Left kidney (tissue), 8 donors: ENCODE measurements at places on chromosomes 11 and 22. TPM values are rescaled to one million over a fixed set of nuclear protein-coding genes. Genes with fewer than 3 reads are reported as not detected.

DNA sequence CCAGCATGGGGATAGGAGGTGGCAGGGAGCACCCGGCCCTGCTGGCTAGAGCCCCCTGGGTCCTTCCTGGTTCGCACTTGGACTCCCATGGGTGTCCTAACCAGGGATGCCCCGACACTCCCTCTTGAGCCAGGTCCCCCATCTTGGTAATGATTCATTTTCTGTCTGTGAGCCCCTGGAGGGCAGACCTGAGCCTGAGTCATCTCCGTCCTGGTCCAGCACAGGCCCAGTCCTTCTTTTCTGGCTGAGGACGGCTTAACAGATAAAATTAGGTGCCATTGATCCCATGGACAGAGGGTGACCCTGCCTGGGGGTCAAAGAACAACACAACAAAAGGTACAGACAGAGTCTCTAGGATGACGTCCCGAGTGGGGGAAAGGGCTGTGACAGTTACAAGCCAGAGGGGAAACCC, 3.5 kb downstream of the RHOD start:
- DNase-seq = no peak

The ZP1 gene
- 0.30 TPM for polyA plus RNA-seq

DNA sequence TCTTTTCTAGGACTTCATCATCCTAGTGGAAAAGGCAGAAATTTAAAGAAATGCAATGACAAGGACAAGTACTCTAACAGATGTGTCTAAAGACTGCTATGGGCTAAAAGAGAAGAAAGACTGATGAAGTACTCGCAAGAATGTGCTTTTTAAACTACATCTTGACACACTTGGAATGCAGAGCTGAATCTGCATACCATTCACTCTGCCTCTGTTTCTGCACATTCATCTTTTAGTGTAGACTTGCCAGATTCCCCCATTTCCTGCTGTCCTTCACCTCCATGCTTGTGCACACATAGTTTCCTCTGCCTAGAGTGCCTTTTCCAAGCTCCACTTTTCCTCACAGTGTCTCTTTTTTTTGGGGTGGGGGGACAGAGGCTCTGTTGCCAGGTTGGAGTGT, 239.0 kb upstream of the CCDC179 start:
- DNase-seq = no peak

DNA sequence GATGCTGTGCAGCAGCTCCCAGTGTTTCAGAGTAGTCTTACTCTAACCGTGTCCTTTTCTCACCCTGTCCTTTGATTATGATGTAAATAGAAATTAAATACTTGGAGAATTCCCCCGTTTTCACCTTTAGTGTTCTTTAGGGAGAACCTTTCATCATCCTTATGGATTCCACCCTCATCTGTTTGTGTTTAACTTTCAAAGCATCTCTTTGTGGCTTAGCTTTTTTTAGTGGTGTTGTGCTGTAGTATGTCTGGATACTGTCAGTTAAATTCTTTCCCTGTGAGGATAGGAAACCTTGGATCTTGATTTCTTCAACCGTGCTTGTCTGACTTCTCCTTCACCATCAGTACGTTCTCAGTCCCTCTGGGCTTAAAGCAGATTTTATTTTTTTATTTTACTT, 48.5 kb downstream of the PPP6R3 start:
- no peak for DNase-seq

The OOSP4A gene
- 0.33 TPM for polyA plus RNA-seq

- no peak for DNase-seq
Observed at GRCh38 chr11:61783717-61784505, 8.5 kb downstream of the TMEM258 start.

- no peak for DNase-seq
Observed at GRCh38 chr11:44952082-44952481, 1.4 kb upstream of the TP53I11 start.

DNA sequence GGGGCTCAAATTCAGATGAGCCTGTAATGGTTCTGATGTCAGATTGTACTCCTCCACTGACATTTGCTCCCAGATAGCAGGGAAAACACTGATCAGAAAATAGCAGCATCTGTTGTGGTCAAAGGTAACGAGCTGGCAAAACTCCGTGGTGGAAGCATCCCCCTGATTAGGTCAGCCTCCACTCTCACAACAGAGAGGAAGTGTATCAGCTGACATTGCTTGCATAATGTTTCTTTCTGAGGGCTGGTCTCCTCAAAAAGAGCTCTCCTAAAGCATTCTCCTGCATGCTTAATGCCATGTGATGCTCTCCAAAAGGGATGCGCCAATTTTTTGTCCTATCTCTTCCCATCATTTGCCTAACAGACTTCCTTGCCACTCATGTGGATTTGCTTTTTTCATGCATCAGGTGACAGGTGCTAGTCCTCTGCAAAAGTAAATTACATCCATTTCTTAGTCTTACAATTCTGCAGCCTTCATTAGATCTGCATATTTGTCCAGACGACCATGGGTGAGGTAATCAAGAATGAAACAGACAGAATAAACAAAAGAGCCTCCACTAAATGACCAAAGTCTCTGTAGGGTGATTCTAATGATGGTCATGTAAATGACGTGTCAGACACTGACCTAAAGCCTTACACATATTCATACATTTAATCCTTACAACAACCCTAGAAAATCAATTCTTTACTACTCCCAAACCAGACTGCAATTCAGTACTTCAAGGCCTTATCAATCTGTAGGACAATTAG, 6.4 kb upstream of the TENM4 start:
- no peak for DNase-seq

- DNase-seq = no peak
Observed at GRCh38 chr11:133981156-133981555, 24.4 kb upstream of the IGSF9B start.

- DNase-seq = no peak
Observed at GRCh38 chr11:75601494-75601893, 39.4 kb downstream of the SERPINH1 start.

DNA sequence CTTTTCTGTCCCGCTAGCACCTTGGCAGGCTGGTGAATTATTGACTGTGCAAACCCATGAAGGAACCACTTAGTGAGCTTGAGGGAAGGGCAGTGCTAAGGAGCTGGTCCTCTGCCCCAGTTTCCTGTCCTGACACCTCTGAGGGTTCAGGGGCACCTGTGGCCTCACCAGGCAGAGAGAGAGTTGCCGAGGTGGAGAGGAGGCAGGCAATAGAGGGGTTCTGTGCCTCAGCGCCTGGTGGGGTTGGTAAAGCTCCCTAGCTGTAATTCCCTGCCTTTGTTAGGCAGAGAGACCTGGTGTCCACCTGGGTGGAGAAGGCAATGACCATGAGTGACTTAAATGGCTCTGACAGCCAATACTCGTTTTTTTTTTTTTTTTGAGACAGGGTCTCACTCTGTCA, 36.3 kb downstream of the YWHAH start:
- no peak for DNase-seq

DNA sequence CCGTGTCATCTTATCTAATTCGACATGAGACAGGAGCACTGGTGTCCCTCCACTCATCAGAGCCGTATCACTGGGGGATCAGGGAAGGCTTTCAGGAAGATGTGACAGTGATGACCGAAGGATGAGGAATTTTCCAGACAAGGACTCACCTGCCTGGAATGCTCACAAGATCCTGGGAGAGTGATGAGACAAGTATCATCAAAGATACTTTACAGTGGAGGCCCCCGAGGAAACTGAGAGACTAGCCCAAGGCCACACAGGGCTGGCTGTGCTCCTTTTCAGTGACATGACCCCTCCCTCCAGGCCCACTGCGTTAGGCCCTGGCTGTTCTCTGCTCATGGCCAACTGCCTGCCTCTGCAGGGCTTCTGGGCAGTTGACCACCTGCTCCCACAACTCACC, 13.0 kb downstream of the CLPB start:
- DNase-seq = no peak

The GRIK4 gene
- 1.3 TPM for polyA plus RNA-seq

- DNase-seq = no peak
Observed at GRCh38 chr11:93024369-93024768, 54.9 kb downstream of the MTNR1B start.

The ME3 gene
- 29.7 TPM for polyA plus RNA-seq

DNA sequence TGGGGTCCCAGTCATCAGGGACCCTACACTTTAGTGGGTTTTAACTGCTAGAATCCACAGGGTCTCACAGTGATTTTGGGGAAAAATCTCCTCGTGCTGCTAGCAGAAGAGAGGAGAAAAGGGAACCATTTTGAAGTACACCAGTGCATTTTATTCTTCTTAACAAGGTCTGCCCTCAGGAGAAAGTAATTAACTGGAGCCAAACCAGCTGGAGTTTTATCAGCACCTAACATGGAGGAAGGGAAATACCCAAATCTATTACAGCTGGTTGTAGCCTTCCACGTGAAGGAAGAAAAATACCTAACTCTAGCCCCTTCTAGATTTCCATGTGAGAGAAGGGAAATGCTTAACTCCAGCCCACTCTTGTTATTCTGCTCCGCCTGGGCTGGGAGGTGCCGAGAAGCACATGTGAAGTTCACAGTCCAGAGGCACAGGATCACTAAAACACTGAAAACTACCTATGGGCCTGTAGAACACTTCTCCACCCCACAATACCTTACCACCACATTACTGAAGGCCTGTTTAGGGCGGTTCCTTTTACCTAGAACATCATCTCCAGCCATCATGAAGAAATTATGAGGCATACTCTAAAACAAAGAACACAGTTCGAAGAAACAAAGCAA, 31.3 kb upstream of the TEAD1 start:
- peak; percentile 25 for DNase-seq

- no peak for DNase-seq
Observed at GRCh38 chr11:15158351-15159015, 43.8 kb downstream of the INSC start.

GRCh38 chr11:61267437-61267841, 26.5 kb downstream of the PGA5 start:
- no peak for DNase-seq

GRCh38 chr11:122434786-122435185, 220.7 kb upstream of the UBASH3B start:
- no peak for DNase-seq

The MMP8 gene
- polyA plus RNA-seq = not detected

The TSGA10IP gene
- polyA plus RNA-seq = 0.23 TPM

The OR56A1 gene
- polyA plus RNA-seq = not detected

GRCh38 chr11:126862664-126863243, 137.8 kb downstream of the KIRREL3 start:
- DNase-seq = no peak

DNA sequence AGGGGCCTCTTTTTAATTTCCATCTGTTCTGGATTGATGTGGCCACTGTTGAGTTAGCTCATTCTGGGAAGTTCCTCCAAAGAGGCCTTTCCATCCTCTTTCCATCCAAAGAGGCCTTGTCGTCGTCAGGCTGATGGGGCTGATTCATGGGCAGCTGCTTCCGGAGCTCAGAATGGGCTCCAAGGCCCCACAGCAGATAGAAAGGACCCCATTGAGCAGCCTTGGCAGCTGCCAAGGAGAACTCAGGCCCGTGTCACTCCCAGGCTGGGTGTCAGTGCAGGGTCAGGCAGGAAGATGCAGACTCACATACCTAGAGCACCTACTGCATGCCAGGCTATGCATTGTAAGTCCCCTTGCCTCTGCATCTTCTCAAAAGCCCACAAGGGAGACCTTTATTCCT, 524.1 kb downstream of the MIAT start:
- no peak for DNase-seq

- no peak for DNase-seq
Observed at GRCh38 chr11:121356357-121356756, 63.8 kb downstream of the SC5D start.

DNA sequence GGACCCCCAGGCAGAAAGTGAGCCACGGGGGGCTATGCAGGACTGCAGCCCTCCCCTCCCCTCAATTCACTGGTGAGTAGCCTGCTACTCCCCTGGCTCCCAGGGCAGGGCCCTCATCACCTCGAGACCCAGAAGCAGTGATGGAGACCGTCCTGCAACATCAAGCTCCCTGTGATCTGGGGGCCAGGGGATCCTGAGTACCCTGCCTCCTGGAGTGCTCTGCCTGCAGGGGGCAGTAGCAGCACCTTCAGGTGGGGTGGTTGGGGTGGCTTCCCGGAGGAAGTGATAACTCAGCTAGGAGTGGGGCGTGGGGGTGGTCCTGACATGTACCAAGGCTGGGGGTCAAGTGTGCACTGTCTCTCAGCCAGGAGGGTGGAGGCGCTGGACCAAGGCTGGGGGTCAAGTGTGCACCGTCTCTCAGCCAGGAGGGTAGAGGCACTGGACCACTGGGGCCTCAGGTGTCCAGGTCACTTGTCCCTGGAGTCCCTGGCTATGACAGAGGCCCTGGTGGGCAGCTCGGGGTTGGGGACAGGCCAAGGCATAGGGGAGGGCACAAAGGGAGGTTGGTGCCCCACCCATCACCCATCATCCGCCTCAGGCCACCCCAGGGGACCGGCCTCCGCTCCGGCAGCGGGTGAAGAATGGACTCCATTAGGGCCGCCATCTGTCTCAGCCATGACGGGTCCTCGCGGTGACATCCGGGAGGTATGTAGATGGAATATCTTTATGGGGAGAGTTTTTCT, 9.4 kb downstream of the RTN4R start:
- no peak for DNase-seq

The KCNJ5 gene
- polyA plus RNA-seq = 3.6 TPM

DNA sequence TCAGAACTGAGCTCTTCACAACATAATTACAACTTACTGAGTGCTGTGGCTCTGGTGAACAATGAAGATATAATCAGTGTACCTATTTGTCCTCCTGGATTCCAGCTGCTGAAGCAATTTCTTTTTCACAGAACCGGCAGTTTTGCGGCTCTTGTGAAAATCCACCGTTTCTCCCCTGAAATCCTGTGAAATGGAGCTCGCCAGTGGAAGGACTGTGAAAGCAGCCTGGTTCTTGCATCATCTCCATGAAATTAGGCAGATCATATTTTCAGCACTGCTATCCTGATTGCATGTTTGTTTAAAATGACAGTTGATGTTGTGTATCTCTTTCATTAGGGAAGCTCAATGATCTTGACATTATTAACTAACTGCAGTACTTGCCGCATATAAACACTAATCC, 120.2 kb upstream of the SNX19 start:
- DNase-seq = no peak

GRCh38 chr11:111841370-111842053, 29.9 kb downstream of the ALG9 start:
- DNase-seq = peak; percentile 82

GRCh38 chr22:46335201-46336118, at the start of gene TRMU:
TSS of gene TRMU (plus strand) at chr22:46335714. CDS start at chr22:46335765, 51 bp downstream.
- DNase-seq = peak; percentile 81

The ANO1 gene
- polyA plus RNA-seq = 18.2 TPM

The ZNF215 gene
- polyA plus RNA-seq = 4.6 TPM

The CRYBA4 gene
- polyA plus RNA-seq = not detected

DNA sequence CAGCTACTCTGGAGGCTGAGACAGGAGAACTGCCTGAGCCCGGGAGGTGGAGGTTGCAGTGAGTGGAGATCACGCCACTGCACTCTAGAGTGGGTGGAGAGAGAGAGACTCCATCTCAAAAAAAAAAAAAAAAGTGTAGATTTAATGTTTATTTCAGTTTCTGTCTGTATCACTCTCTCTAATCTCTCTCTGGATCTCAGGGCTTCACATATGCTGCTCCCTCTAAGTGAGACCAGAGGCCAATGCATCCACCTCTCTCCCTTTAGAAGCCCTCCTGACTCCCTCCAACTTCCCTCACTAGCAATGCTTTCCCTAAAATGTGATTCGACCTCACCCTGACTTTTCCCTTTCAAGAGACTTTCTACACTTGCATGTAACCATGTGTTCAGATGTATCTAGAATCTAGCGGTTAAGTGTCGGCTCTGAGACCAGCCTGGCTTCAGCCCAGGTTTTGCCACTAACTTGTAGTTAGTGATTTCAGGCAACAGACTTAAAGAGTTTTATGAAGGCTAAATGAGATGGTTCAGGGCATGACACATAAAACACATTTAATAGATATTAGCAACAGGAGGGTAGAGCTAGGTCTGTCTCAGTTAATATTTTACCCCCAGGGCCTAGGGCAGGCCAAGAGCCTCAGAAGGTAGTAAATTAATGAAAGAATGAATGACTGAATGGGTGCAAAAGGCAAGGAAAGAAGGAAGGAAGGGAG, 364.3 kb downstream of the LARGE1 start:
- DNase-seq = no peak

The HORMAD2 gene
- not detected for polyA plus RNA-seq

The RAB36 gene
- polyA plus RNA-seq = 19.2 TPM
